ENCODE measurements at places on chromosomes 7 and 10. TPM values are rescaled to one million over a fixed set of nuclear protein-coding genes. Genes with fewer than 3 reads are reported as not detected.

Gene ASZ1
- not detected for polyA plus RNA-seq

Gene TPK1
- 2.0 TPM for polyA plus RNA-seq

Gene NACAD
- polyA plus RNA-seq, result 0.14 TPM

Gene MYPN
- polyA plus RNA-seq, result 0.54 TPM

Gene TBC1D12
- polyA plus RNA-seq, result 7.0 TPM

Gene TRRAP
- 4.0 TPM for polyA plus RNA-seq

Gene TUBAL3
- polyA plus RNA-seq, result 2.6 TPM

Gene CLCN1
- 0.05 TPM for polyA plus RNA-seq

Gene CAV2
- 631 TPM for polyA plus RNA-seq

Gene ITGB8
- polyA plus RNA-seq, result 10.9 TPM

Gene VIPR2
- polyA plus RNA-seq, result not detected

Gene NOD1
- polyA plus RNA-seq, result 3.9 TPM

Gene OR9A2
- polyA plus RNA-seq, result not detected

Gene ALOX5
- not detected for polyA plus RNA-seq

Gene NRG3
- not detected for polyA plus RNA-seq

Gene SPDYE11
- polyA plus RNA-seq, result not detected

Gene CYP2C19
- not detected for polyA plus RNA-seq

Gene GALNT11
- 37.3 TPM for polyA plus RNA-seq

Gene CALML3
- 20.2 TPM for polyA plus RNA-seq
